ENCODE measurements at places on chromosomes 5 and 9.

DNA sequence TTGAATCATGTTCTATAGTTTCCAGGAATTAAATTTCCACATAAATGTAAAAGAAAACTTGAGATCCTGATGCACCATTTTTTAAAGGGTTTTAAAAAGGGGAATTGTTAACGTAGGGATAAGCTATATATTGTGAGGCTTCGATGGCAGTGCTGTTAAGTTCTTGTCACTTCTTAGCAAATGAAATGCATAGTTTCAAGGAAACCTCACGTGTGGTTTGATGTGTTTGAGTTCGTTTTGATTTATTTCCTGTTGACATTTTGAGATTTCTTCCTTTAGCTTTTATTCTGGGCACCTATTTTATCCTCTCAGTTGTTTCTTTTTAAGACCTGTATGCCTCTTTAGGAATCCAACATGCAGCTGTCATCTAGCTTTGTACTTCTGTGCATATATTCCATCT is 301.0 kb downstream of the DOCK8 start:
- H3K36me3 ChIP-seq = peaks cover 6% of the 10 kb centered on the region
- peaks cover 26% of the 10 kb centered on the region for H3K4me1 ChIP-seq
- no peak overlapping the region for H3K27ac ChIP-seq
- no peak for DNase-seq
- no peaks in the 10 kb centered on the region for H3K27me3 ChIP-seq

GRCh38 chr5:67192719-67193438 is 3.7 kb downstream of the CD180 start:
- no peak overlapping the region for H3K4me3 ChIP-seq
- DNase-seq = no peak
- H3K27ac ChIP-seq = no peak overlapping the region
- H3K27me3 ChIP-seq = peaks cover 7% of the 10 kb centered on the region
- peaks cover 8% of the 10 kb centered on the region for H3K4me1 ChIP-seq

DNA sequence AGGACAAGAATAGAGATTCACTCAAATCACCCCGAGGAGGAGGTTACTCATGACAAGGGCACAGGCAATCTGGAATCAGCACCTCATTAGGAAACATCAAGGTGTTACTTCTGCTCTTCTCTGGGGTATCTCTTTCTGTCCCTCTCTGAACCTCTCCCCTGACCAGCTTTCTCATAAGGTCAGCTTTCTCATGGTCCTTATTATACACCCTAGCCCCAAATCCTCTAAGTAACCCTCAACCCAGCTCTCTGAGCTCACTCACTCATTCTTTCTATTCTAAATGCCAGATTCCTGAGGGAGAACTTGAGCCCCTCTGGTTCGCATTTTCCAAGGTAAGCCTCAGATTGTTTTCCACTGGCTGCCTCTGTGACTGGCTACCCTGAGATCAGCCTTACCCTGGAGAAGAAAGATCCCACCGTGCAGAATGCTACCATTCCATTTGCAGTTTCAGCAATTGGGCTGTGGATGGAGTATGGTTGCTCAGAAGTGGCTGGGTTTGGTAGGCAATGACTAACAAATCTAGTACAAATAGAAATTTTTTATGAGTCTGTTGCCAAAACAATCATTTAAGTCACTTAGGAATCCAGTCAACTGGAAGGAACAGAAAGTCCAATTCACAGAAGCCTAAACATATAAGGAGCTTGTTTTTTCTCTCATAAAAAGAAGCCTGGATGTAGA is 9.0 kb upstream of the TIMD4 start:
- H3K4me3 ChIP-seq = no peak overlapping the region
- H3K4me1 ChIP-seq = no peaks in the 10 kb centered on the region
- no peak overlapping the region for H3K27ac ChIP-seq
- no peak for DNase-seq

GRCh38 chr9:21967169-21967568 is 27.0 kb downstream of the CDKN2A start:
- H3K4me3 ChIP-seq = no peak overlapping the region
- H3K27ac ChIP-seq = no peak overlapping the region
- no peak for DNase-seq
- H3K4me1 ChIP-seq = peaks cover 10% of the 10 kb centered on the region
- peaks cover 3% of the 10 kb centered on the region for H3K36me3 ChIP-seq

DNA sequence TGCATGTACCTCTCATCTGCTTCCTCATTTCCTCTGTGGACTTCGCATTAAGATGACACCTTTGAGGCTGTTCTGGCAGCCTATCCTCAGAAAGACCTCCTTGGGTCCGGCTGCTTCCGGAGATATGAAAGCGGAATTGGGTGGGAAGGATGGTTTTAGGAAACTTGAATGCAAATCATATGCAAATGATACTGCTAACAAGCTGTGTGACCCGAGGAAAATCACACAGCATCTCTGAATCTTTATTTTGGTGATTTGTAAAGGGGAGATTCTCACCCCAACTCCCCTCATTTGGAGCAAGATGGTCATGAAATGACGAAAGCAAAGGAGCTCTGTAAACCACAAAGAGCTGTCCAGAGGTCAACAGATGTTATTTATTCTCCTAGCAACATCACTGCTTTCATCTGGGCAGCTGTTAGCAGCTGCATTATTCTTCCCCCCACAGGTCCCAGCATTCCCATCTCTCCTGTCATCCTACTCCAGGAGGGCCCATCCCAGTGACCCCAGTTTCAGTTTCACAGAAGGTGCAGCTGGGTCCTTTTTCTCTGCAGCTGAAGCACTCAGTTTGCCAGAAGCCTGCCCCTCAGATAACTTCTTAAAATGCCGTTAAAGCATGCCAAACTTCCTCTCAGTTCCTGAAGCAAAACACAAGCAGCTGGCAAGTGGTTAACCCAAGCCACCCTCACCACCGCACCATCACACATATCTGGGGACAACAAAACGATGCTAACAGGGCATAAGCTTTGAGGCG is 269.5 kb downstream of the SEC61B start:
- DNase-seq = no peak
- H3K27ac ChIP-seq = no peak overlapping the region
- no peak overlapping the region for H3K4me3 ChIP-seq
- H3K36me3 ChIP-seq = no peaks in the 10 kb centered on the region
- H3K27me3 ChIP-seq = no peaks in the 10 kb centered on the region

DNA sequence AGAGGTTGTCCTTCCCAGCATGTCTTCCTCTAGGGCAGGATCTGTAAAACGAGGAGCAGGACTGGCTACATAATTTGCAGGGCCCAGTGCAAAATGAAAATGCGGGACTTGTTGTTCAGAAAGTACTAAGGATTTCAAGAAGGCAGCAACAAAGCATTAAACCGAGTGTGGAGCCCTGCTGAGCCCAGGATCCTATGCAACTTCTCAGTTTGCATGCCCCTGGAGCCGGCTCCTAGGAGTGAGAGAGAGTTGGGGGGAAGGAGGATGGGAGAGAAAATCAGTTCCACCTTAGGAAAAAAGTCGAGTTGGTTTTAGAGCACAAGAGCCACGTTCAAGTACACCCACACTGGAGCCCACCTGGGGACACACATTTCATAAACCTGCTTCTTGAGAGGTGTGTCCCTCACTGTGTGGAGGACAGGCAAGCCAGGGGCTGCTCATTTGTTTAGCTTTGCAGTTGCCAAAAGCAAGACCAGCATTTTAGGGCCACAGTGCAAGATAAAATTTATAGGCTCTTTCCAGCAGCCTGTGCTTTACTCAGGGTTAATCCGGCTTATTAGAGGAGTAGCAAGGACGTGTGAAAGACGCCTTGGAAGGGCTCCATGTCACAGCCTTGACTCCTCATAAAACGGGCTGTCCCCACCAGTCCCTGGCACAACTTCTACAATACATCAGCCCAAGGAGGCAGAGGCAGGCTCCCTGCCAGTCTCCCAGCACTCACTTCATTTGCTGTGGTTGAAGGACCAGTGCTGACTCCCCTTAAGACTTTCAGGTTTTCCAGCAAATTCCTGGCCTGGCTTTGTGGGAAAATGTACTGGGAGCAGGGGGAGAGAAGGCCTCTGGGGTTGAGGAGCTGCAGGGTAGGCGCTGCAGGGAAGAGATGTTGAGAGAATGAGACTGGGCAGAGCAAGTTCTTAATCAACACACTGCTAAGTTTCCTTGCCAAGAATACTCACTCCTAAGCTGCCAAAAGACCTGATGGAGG is 159.7 kb upstream of the SEMA6A start:
- peaks cover 6% of the 10 kb centered on the region for H3K27me3 ChIP-seq
- DNase-seq = no peak
- H3K27ac ChIP-seq = no peak overlapping the region
- peaks cover 26% of the 10 kb centered on the region for H3K4me1 ChIP-seq
- no peak overlapping the region for H3K4me3 ChIP-seq

- no peaks in the 10 kb centered on the region for H3K36me3 ChIP-seq
- H3K4me1 ChIP-seq = no peaks in the 10 kb centered on the region
- no peak for DNase-seq
- H3K27me3 ChIP-seq = peaks cover 4% of the 10 kb centered on the region
- H3K27ac ChIP-seq = no peak overlapping the region
These were observed 35.2 kb upstream of the MIER3 start for GRCh38 chr5:56987171-56987570.

DNA sequence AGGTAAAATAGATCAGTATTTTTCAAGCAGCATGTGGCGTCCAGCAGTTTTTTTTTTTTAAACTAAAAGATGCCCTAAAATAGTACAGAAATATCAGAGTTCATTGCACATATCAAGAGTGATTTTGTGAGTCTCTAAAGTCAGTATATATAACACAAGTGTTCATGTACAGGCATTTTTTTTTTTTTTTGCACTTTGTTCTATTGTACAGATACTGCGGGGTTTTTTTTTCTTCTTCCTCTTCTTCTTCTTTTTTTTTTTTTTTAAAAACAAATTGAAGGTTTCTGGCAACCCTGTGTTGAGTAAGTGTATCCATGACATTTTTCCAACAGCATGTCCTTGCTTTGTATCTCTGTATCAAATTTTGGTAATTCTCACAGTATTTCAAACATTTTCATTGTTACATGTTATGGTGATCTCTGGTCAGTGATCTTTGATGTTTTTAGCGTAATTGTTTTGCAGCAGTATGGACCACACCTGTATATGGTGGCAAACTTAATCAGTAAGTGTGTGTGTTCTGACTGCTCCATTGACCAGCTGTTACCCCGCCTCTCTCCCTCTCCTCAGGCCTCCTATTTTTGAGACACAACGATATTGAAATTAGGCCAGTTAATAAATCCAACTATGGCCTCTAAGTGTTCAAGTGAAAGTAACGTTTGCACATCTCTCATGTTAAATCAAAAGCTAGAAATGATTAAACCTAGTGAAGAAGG is 76.8 kb downstream of the TRIO start:
- no peak overlapping the region for H3K4me3 ChIP-seq
- H3K36me3 ChIP-seq = no peaks in the 10 kb centered on the region
- H3K27ac ChIP-seq = no peak overlapping the region
- peaks cover 57% of the 10 kb centered on the region for H3K4me1 ChIP-seq

- H3K4me3 ChIP-seq = peak overlapping the region; percentile 39
- H3K27me3 ChIP-seq = no peaks in the 10 kb centered on the region
- H3K36me3 ChIP-seq = no peaks in the 10 kb centered on the region
- H3K4me1 ChIP-seq = peaks cover 12% of the 10 kb centered on the region
These were observed 127.0 kb upstream of the PLCXD3 start for GRCh38 chr5:41637424-41637823.

DNA sequence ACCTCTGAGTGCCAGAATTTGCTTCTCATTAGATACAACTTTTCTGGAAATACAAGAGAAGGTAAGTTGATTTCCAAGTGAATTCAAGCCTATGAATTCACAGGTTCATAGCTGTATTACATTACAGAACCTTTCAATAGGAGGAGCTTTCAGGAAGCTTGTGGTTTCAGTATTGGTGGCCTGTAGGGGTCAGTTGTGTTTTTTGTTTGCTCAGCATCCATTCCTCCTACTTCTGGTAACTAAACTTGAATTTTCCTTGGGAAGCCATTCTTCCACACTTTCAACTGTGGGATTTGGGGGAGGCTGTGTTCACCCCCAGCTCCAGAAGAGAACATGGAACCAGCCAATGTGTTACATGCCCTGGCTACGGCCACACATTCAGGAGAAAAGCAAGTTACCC is 5.6 kb upstream of the CYSTM1 start:
- peaks cover 13% of the 10 kb centered on the region for H3K27me3 ChIP-seq
- no peaks in the 10 kb centered on the region for H3K36me3 ChIP-seq
- DNase-seq = no peak
- no peak overlapping the region for H3K4me3 ChIP-seq

DNA sequence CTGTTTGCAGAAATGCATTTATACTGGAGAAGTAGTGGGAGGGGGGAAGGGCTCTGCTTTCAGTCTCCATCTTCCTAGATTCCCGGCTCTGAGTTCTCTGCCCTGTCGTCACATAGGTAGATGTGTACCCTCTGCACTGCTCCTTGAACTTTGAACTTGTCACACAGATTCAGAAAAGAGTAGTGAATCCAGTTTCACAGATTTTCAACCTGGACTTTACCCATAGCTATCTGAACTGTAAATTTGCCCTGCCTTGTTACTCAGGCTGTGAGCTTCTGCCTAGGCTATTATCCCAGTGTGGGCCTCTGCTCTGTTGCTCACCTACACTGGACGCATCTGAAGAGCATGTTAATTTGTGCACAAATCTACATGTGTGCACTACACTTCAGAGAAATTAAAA is 12.8 kb upstream of the C9orf152 start:
- H3K36me3 ChIP-seq = no peaks in the 10 kb centered on the region
- H3K27me3 ChIP-seq = peaks cover 2% of the 10 kb centered on the region
- no peak overlapping the region for H3K4me3 ChIP-seq
- H3K4me1 ChIP-seq = peaks cover 4% of the 10 kb centered on the region

DNA sequence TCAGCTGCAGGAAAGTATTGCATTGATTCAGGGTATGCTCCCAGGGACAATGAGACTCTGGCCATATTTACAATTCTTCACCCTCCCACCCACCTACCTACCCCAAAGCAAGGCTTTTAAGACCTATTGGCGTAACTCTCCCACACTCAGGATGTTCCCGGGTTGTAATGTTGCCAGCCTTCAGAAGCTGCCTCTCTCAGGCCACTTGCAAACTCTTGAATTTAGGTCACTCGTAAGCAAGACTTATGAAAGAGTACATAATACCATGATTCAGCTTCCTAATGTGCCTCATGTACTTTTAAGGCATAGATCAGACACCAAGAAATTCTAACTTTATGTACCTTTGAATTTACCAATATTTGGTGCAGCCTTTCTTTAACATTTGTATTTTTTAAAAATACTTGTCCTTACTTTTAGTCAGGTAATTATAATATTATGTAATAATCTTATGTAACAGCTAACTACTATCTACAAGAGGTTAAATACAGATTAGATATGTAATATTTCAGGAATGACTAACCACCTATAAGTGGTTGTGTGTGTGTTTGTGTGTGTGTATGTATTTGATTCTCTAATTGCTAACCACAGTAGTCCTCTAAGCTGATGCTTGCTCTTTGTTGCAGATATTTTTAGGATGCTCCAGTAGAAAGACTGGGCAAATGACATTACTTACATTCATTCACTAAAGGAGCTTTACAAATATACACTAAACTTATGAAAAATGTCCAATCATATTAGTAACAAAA is 630.5 kb upstream of the MEF2C start:
- H3K4me3 ChIP-seq = no peak overlapping the region
- DNase-seq = no peak
- H3K27ac ChIP-seq = no peak overlapping the region
- no peaks in the 10 kb centered on the region for H3K36me3 ChIP-seq
- peaks cover 4% of the 10 kb centered on the region for H3K4me1 ChIP-seq
